ENCODE measurements at places on chromosomes 11 and 22.

DNA sequence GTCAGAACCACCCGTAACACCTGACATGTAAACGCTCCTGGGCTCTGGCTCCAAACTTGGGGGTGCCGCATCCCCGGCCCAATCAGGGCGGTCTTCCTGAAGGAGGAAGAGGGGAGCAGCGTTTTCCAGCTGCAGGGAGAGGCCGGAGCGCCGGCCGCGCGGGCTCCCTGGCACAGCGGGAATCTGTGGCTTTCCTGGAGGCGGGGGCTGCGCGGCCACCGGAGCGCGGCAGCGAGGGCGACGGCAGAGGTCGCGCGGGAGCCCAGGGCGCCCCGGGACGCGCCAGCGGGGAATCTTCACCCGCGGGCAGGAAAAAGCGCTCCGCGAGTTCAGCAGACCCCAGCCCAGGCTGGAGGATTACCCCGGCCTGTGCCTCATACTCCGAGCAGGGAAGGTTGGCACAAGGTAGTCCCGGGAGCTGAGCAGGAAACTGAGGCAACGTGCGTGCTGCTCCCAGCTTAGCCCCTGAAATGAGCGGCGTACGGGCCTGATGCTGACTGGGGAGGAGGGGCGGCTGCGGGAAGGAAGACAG, 600 bp upstream of the ESAM start:
- DNase-seq: no peak

GRCh38 chr11:28878025-28878424, 769.8 kb downstream of the METTL15 start:
- no peak for DNase-seq

DNA sequence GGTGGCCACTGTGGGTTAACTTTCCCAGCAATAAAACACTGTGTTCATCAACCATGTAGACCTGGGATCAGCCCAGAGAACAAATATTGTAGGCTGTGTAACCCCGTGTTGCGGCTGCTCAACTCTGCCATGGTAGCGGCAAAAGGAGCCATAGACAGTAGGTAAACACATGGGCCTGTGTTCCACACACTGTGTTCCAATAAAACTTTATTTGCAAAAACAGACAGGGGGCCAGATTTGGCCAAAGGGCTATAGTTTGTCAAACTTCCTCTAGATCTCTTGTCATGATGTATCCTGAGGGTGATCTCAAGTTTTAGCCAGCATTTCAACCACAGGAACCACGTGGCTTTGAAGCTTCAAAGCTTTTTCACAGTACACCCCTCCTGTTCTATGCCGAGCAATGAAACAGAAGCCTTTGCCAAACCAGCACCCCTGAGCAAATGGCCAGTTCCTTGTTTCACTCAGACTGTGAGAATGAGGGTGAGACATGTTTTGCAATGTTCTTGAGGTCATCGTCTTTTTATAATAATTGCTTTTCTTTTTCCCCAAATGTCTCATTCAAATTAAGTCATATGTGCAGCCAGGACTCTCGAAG, 49.9 kb upstream of the FADD start:
- no peak for DNase-seq

GRCh38 chr11:129192150-129192549, at the start of gene ARHGAP32:
Gene ARHGAP32 (minus strand): TSS chr11:129192325. CDS start chr11:129192198, 127 bp downstream.
- no peak for DNase-seq

GRCh38 chr22:45860201-45860600, 116.8 kb downstream of the WNT7B start:
- no peak for DNase-seq

All from urinary bladder (tissue), 4 donors.